ENCODE measurements at places on chromosomes 12 and 14.

DNA sequence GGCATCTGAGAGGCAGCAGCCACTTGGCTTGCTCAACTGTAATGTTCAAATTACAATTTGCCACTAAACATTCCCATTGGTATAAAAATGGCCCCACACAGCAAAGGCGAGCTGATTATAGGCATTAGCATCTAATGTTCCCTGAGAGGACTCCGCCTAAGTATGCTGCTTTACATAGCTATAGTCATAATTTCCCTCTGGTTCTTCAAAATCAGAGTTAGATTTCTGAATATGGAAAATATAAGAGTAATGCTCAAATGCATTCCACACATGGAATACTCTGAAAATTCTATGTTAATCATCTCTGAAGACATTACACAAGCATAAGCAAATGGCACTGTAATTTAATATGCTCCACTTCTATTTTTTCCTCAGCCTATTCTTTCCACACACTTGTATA is 83.7 kb upstream of the BTG1 start:
- no peak for DNase-seq

- DNase-seq: no peak
Observed at GRCh38 chr12:70379846-70380245, 13.8 kb downstream of the KCNMB4 start.

GRCh38 chr12:112359290-112359689 is 22.9 kb downstream of the HECTD4 start:
- DNase-seq: no peak

DNA sequence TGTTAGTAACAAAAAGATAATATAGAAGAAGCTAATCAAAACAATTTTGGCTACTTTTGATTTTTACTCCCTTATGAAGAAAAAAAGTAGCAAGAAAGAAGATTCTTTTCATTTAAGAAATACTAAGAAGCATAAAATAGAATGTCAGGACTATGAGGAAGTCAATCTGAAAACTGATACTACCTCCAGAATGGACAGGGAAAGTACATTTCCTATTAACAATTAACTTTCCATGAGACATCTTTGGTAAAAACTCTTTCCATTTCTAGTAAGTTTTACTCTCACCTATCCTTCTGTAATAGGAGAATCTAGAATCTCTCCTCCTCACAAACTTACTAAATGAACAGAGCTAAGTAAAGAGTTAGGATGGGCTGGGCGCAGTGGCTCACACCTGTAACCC is 51.3 kb upstream of the NPFF start:
- DNase-seq: no peak

GRCh38 chr12:123363740-123364531 is 711 bp downstream of the SBNO1 start:
- DNase-seq: no peak

GRCh38 chr12:5078423-5078822 is 34.7 kb downstream of the KCNA5 start:
- DNase-seq: peak; percentile 53

GRCh38 chr12:47721431-47721973 is 3.8 kb downstream of the ENDOU start:
- no peak for DNase-seq

GRCh38 chr14:59583755-59584154 is 7.1 kb upstream of the CCDC175 start:
- no peak for DNase-seq

GRCh38 chr12:56317675-56318074 is 1.9 kb upstream of the CNPY2 start:
- DNase-seq: no peak

- no peak for DNase-seq
Observed at GRCh38 chr12:109153821-109154441, 37.5 kb downstream of the ACACB start.

- no peak for DNase-seq
Observed at GRCh38 chr14:21043974-21044618, 1.9 kb downstream of the RNASE7 start.

- DNase-seq: no peak
Observed at GRCh38 chr14:29587046-29587445, 340.6 kb downstream of the PRKD1 start.

DNA sequence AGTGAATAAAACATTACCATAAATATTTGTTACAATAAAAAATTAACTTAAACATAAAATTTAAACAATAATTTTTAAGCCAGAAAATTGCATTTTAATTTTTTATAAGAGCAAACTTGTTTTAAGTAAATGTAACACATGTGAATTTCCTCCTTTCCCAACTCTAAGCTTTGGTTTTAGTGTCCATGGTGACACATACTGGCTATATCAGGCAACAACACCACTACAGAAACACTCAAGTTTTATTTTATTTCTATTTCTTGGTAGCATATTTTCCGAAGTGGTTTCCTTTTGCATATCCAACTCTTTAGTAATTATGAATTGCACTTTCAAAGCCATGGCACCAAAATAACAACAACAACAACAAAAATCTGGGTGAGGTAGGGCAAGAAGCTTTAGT is 2.2 kb downstream of the NELL2 start:
- no peak for DNase-seq

DNA sequence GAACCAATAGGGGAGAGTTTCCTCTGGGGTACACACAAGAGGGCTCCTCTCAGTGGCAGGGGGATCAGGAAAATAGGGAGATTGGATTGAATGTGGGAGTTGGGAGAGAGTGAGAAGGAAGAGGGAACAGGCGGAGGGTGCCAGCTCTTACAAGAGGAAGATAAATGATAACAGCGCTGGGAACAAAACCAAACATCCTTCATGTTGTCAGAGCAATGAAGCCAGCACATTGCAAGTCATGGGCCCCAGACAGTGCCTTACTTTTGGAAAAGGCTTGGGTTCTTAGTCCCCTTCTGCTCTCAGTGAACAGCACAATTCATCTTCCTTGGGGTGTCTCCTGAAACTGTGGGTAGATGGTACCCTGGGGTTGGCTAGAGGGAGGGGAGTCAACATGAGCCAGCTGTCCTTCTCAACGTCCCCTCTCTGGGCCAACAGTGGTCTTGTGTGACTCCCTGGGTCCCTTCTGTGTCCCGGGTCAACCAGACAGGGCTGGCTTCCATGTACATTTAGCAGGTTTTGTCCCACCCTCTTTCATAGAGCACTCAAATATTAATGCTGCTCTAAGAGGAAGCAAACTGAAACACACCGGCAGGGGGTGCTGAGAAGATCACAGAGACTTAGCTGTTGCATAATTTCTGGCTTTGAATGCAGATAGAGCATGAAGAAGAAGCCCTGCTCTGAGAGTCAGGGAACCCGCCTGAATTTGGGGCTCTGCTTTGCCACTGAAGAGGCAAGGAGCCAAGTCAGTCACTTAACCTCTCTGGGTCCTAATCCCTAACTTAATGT is 138.5 kb downstream of the ESRRB start:
- no peak for DNase-seq

GRCh38 chr14:75224561-75224960 is 48.1 kb upstream of the TMED10 start:
- no peak for DNase-seq

- no peak for DNase-seq
Observed at GRCh38 chr12:29578070-29578469, 80.6 kb upstream of the OVCH1 start.

GRCh38 chr12:113569806-113570205 is 98.1 kb upstream of the LHX5 start:
- no peak for DNase-seq

GRCh38 chr12:26097046-26097878 is 27.6 kb downstream of the BHLHE41 start:
- DNase-seq: peak; percentile 38

- DNase-seq: no peak
Observed at GRCh38 chr12:52945389-52946232, 3.3 kb upstream of the KRT18 start.

DNA sequence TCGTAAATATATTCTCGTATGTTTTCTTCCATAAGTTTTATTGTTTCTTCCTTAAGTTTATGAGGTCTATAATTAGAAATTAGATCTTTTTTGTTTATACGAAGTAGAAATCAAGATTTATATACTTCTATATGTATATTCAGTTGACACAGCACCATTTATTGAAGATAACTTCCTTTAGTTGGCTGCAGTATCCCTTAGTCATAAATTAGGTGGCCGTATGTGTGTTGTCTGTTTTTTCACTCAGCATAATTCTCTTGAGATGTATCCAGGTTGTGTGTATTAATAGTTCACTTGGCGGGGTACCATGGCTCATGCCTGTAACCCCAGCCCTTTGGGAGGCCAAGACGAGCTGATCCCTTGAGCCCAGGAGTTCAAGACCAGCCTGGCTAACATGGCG is 40.5 kb downstream of the CFAP54 start:
- DNase-seq: no peak

- DNase-seq: no peak
Observed at GRCh38 chr14:70156592-70156991, 32.2 kb downstream of the SLC8A3 start.

GRCh38 chr12:126627596-126627995 is 1562.4 kb downstream of the AACS start:
- DNase-seq: no peak

- no peak for DNase-seq
Observed at GRCh38 chr12:43493261-43493797, 58.7 kb downstream of the ADAMTS20 start.

DNA sequence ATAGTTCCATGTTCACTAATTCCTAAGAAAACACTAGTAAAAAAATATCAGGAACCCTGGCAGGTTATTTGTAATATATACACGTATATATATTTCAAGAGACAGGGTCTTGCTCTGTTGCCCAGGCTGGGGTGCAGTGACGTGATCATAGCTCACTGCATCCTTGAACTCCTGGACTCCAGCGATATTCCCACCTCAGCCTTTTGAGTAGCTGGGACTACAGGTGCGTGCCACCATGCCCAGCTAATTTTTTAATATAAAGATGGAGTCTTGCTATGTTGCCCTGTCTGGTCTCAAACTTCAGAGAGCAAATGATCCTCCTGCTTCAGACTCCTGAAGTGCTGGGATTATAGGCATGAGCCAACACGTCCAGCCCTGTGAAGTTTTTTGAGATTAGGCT is 16.2 kb downstream of the GPRC5A start:
- no peak for DNase-seq

DNA sequence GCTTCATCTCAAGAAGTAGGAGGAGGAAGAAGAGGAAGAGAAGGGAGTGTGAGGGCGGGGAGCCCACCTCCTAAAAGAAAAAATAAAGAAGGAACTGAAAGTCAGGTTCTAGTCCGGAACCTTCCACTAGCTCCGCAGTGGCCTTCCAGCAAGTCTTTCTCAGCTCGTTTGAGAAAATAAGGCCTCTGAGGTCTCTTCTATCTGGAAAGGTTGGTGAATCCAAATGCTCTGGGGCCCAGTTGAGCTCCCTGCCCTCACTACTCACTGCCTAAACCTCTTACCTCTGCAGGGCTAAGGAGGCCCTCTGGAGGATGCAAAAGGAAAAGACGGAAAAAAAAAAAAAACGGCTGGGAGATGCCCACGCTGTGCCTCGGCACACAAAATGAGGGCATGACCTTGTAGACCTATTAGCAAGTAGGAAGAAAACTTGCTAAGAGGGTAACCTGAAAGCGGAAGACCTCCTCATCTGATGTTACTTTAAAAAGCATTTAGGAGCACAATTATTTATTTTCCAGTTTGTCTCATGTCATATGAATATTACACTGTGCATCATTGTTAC is 35.9 kb downstream of the FBLN5 start:
- no peak for DNase-seq

DNA sequence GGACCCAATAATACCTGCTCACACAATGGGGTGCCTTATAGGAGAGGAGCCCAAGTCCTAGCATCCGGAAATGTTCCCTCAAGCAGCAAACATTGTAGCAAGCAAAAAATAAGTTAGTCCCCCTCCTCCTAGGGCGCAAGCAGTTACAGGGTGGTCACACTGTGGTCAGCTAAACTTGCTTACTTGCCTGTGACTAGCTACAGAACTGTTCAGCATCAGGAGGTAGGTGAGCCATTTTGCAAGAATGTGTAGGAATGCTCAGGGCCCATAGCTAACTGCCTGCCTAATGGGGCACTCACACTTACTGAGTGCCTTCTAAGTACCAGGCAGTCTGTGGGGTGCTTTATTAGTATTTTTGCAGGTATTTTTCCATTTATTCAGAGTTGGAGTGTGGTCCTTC is 154.6 kb upstream of the GRIN2B start:
- no peak for DNase-seq

DNA sequence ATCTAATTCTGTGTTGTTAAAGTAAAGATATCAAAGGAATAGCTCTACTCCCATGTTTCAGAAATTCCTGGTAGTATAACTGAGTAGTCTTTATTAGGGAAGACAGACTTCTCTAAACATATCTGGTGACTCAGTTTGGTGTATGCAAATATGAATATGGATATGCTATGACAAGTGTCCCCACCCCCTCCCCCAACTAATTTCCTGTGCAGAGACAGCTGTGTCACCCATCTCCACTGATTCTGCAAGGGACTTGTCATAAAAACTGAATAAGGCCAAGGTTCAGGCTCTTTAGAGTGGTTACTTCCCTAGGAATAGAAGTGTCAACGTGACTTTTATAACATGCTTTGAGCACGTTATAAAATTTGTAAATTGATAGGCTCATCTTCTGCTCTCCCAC is 429.1 kb downstream of the DAD1 start:
- no peak for DNase-seq

GRCh38 chr12:53173085-53173715 is 7.3 kb upstream of the ZNF740 start:
- no peak for DNase-seq
